MCF 10A (cell line): ENCODE measurements at places on chromosomes 7 and 10. TPM values are rescaled to one million over a fixed set of nuclear protein-coding genes. Genes with fewer than 3 reads are reported as not detected.

Gene DENND2A
- total RNA-seq, result 0.26 TPM in 1 of 2 replicates, not detected in the other

- DNase-seq, result no peak
- no peak overlapping the region for H3K27ac ChIP-seq
- peaks cover 50% of the 10 kb centered on the region for H3K27me3 ChIP-seq
Observed at GRCh38 chr7:142690554-142691182, 58.6 kb upstream of the PRSS1 start.

- H3K36me3 ChIP-seq, result no peaks in the 10 kb centered on the region
- no peak for DNase-seq
- H3K27me3 ChIP-seq, result no peaks in the 10 kb centered on the region
- no peak overlapping the region for H3K27ac ChIP-seq
- no peaks in the 10 kb centered on the region for H3K4me1 ChIP-seq
Observed at GRCh38 chr10:58993480-58994221, 182.8 kb upstream of the PHYHIPL start.

DNA sequence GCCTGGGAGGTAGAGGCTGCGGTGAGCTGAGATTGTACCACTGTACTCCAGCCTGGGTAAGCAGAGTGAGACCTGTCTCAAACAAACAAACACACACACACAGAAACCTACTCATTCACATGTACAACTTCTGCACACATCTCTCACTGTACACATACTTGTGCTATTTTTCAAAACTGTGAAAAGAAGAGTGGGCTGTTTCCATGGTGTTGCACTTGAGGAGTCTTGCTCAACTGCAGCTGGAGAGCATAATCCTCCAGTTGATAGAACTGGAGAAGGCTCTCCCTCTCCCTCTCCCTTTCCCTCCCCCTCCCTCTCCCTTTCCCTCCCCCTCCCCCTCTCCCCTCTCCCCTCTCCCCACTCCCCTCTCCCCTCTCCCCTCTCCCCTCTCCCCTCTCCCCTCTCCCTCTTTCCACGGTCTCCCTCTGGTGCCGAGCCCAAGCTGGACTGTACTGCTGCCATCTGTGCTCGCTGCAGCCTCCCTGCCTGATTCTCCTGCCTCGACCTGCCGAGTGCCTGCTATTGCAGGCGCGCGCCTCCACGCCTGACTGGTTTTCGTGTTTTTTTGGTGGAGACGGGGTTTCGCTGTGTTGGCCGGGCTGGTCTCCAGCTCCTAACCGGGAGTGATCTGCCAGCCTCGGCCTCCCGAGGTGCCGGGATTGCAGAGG, 43.7 kb upstream of the DLD start:
- H3K4me3 ChIP-seq, result no peak overlapping the region
- no peaks in the 10 kb centered on the region for H3K36me3 ChIP-seq
- H3K4me1 ChIP-seq, result peaks cover 8% of the 10 kb centered on the region
- no peak for DNase-seq

DNA sequence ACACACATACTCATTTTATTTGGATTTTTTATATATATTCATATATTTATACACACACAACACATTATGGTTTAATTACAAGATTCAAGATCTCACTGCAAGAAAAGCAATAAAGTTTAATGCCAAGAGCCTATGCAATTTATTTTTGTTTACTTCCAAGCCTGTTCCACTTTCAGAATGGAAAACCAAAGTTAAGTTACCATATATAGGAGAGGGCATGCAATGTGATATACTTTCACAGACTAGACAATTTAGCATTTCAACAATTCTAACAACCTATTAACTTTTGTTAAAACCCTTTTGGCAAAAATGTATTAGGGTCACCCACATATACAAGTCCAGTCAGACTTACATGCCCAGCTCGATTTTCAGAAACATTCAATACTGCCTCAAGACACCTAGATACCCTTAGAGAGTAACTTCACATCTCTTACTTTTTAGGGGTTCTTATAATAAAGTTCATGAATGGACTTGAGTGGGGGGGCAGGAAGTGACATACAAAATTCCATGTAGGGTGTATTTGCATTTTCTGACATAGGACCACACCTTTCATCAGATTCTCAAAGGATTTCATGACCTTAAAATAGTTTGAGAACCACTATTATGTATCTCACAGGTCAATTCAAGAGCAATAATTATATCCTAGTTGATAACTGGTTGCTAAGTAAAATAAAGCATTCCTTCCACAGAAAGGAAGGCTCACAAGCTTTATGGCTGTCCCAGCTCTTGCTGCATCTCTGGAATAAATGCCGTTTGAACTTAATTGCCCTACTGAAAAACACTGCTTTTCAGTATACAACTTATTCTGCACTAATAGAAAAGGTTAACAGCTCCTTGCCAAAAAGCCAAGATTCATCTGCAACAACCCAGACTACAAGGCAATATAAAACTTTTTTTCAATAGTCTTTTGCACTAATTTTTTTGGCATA, 2.5 kb downstream of the P4HA1 start:
- no peaks in the 10 kb centered on the region for H3K4me1 ChIP-seq
- peak; percentile 17 for DNase-seq
- H3K36me3 ChIP-seq, result peaks cover 11% of the 10 kb centered on the region
- no peaks in the 10 kb centered on the region for H3K27me3 ChIP-seq

Gene TFR2
- total RNA-seq, result not detected in 2 replicates

Gene ADIRF
- 60.3 and 89.0 TPM in 2 replicates for total RNA-seq

GRCh38 chr10:21396889-21397288, 128.6 kb downstream of the SKIDA1 start:
- peaks cover 17% of the 10 kb centered on the region for H3K4me1 ChIP-seq
- peaks cover 5% of the 10 kb centered on the region for H3K36me3 ChIP-seq
- H3K27ac ChIP-seq, result no peak overlapping the region
- no peak overlapping the region for H3K4me3 ChIP-seq
- no peak for DNase-seq
